Fibroblast of lung (primary cell): ENCODE measurements at places on chromosomes 7 and 10. TPM values are rescaled to one million over a fixed set of nuclear protein-coding genes. Genes with fewer than 3 reads are reported as not detected.

STAG3 gene
- 0.50 and 0.77 TPM in 2 replicates for total RNA-seq

FAM24A gene
- not detected in 2 replicates for total RNA-seq

KAZALD1 gene
- total RNA-seq: 14.4 and 19.8 TPM in 2 replicates

SLC16A12 gene
- total RNA-seq: under 0.01 TPM in 2 replicates

CRHR2 gene
- total RNA-seq: not detected in 2 replicates

CARD11 gene
- not detected in 2 replicates for total RNA-seq

RBM20 gene
- under 0.01 TPM in 2 replicates for total RNA-seq

TCERG1L gene
- not detected in 2 replicates for total RNA-seq

BMS1 gene
- 13.9 TPM in 2 replicates for total RNA-seq

CHST3 gene
- 24.1 and 29.9 TPM in 2 replicates for total RNA-seq

HGF gene
- total RNA-seq: 108 and 243 TPM in 2 replicates

GBX1 gene
- not detected in 2 replicates for total RNA-seq

PHKG1 gene
- 0.77 and 1.3 TPM in 2 replicates for total RNA-seq

TACC2 gene
- 4.6 and 7.6 TPM in 2 replicates for total RNA-seq

MMP21 gene
- 0.17 and 0.26 TPM in 2 replicates for total RNA-seq

OR9A2 gene
- not detected in 2 replicates for total RNA-seq

TUBB8 gene
- total RNA-seq: not detected in 2 replicates

FAM241B gene
- total RNA-seq: 0.26 and 0.99 TPM in 2 replicates

ANTXRL gene
- total RNA-seq: not detected in 2 replicates

PODXL gene
- 0.17 and 0.26 TPM in 2 replicates for total RNA-seq

ZNF467 gene
- total RNA-seq: 1.0 and 1.3 TPM in 2 replicates

CTBP2 gene
- 56.8 and 73.3 TPM in 2 replicates for total RNA-seq

HMX2 gene
- not detected in 2 replicates for total RNA-seq

CYP3A5 gene
- 8.2 and 12.4 TPM in 2 replicates for total RNA-seq

MBL2 gene
- total RNA-seq: not detected in 2 replicates

GAD2 gene
- total RNA-seq: not detected in 2 replicates

FAM13C gene
- total RNA-seq: 3.9 and 5.9 TPM in 2 replicates

SLC13A1 gene
- not detected in 2 replicates for total RNA-seq

AGMO gene
- not detected in 2 replicates for total RNA-seq

SEC61A2 gene
- total RNA-seq: 5.6 and 9.2 TPM in 2 replicates

MNX1 gene
- not detected in 2 replicates for total RNA-seq

GIMAP1 gene
- total RNA-seq: under 0.01 TPM in 2 replicates

RGS10 gene
- 50.9 and 67.8 TPM in 2 replicates for total RNA-seq

C7orf33 gene
- not detected in 2 replicates for total RNA-seq

DRGX gene
- total RNA-seq: not detected in 2 replicates

CYP3A7 gene
- 23.9 and 37.8 TPM in 2 replicates for total RNA-seq

GPR26 gene
- not detected in 2 replicates for total RNA-seq

RADIL gene
- 0.33 and 0.51 TPM in 2 replicates for total RNA-seq

TBXAS1 gene
- 1.3 and 2.1 TPM in 2 replicates for total RNA-seq

DNMBP gene
- total RNA-seq: 5.9 and 12.9 TPM in 2 replicates

GATA3 gene
- not detected in 2 replicates for total RNA-seq

GPER1 gene
- 1.5 and 2.3 TPM in 2 replicates for total RNA-seq

OGDHL gene
- under 0.01 TPM in 2 replicates for total RNA-seq

ANKRD30A gene
- not detected in 2 replicates for total RNA-seq

CHAT gene
- not detected in 2 replicates for total RNA-seq

SEMA3E gene
- total RNA-seq: 1.5 and 2.0 TPM in 2 replicates

GNGT1 gene
- not detected in 2 replicates for total RNA-seq

RPA3 gene
- 14.9 and 19.0 TPM in 2 replicates for total RNA-seq

CALHM1 gene
- total RNA-seq: not detected in 2 replicates
